ENCODE measurements at places on chromosomes 2 and 18.

GRCh38 chr2:240569998-240570530, 1.8 kb downstream of the RNPEPL1 start:
- DNase-seq: no peak

- no peak for DNase-seq
These were observed 37.2 kb downstream of the ANKRD12 start for GRCh38 chr18:9173770-9174233.

DNA sequence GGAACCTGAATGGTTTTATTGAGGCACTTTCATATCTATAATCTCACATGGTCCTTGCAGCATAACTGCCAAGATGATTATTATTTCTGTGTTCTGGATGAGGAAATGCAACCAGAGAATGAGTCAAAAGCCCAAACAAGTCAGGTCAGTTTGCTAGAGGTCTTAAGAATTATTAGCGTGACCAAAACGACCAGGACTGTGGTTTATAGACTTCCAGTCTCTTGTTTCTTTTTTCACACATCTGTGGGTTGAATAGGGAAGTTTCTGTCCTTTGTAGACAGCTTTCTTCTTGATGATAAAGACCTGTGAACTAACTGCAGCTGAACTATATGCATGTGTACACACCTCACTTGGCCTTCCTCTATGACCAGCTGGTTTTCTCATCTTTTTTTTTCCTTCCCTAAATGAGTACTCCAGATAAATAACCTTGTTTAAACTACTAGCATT, 13.9 kb downstream of the ADAM23 start:
- no peak for DNase-seq

GRCh38 chr2:142755191-142755590, 122.3 kb upstream of the KYNU start:
- DNase-seq: no peak

DNA sequence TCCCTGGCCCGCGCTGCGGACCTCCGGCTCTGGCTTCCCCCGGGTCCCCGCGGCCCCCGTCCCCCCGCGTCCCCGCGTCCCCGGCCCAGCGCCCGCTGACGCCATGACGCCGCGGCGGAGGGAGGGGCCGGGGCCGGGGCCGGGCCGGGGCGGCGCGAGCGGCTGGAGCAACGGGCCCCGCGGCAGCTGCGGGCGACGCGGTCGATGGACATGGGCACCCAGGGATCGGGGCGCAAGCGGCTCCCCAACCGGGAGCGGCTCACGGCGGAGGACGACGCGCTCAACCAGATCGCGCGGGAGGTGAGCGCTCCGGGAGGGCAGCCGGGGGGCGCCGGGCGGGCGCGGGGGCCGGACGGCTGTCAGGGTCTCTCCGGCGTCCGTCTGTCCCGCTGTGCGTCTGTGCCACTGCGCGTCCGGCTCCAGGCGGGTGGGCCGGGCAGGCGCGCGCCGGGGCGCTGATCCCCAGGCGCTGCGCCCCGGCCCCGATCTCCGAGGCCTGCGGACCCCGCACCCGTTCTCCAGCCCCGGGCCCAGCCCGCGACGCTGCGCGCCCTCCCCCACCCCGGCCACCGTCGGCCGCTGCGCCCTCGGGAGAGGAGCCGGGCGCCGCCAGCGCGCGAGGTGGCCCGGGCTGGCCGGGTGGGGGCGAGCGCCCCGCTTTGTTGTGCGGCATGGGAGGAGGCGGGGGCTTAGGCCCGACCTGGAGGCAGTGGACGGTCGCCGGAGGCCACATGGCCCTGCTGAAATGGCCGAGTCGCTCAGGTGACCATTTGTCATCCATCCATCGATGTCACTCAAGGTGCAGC, at the start of gene LRRFIP1:
Gene LRRFIP1 (plus strand): TSS at position 147 of the 806 bp plus-strand sequence. CDS start 58 bp downstream, at position 205.
- no peak for DNase-seq

GRCh38 chr2:10056439-10056838, 13.1 kb downstream of the KLF11 start:
- DNase-seq: no peak

DNA sequence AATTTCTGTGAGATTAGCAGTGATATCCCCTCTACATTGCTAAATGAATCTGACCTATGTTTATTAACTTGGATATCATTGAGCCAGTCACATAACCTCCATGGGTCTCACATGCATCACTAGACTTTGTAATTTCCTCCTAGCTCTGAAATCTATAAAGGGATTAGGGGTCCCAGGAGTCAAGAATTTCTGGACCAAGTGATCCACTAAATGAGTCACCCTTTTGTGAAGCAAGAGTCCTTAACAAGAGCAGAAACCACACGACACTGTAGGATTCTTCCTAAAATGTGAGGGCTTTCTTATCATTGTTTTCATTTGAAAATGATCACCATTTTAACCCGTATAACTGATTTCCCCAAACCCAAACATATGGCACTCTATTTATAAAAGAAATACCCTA, 90.3 kb downstream of the DHRS9 start:
- DNase-seq: no peak

DNA sequence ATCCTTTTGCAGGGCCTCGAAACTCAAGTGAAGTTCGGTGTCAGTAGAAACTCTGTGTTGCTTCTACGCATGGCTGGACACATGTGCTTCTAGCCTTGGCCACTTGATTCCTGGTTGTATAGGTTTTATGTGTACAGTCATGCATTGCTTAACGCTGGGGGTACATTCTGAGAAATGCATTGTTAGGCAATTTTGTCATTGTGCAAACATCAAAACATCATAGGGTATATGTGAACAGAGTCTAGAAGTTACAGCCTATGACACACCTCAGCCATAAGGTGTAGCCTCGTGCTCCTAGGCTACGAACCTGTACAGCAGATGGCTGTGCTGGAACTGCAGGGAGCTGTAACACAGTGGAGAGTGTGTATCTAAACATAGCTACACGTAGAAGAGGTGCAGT, 39.4 kb downstream of the TMEM18 start:
- DNase-seq: no peak

GRCh38 chr2:53964257-53964952, 6.4 kb downstream of the PSME4 start:
- DNase-seq: no peak

DNA sequence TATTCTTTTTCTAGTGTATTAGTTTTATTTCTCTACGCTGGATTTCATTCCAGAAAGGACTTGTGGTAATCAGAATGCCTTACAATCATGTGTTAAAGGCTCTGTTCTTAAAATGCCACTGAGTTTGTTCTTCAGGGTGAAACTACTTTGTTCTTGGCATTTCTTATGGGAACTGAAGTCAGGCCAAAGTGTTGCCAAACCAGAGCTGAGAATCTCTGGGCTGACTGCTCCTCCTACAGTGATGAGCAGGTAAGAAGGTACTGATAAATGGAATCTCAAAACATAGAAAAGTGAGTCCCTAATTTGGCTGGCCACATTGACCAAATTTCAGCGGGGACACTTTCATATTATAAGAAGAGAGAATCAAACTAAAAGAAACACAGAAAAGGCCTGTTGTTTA, 55.1 kb upstream of the ZNF397 start:
- DNase-seq: no peak

DNA sequence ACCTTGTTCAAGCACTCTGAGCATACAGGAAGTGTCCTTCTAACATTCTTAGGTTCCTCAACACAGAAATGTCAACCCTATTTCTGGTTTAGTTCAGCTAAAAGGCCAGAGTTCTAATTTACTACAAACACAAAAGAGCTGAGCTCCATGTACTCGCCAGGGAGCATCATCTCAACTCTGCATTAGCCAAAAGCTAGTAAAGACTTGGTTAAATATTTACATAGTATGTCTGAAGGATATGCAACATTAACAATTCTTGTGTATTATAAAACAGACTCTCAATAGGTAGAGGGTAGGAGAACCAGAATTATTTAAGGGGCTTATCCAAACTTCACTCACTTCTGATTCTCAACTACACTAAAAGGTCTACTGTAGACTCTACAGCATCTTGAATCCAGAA, 154.6 kb downstream of the THADA start:
- no peak for DNase-seq

DNA sequence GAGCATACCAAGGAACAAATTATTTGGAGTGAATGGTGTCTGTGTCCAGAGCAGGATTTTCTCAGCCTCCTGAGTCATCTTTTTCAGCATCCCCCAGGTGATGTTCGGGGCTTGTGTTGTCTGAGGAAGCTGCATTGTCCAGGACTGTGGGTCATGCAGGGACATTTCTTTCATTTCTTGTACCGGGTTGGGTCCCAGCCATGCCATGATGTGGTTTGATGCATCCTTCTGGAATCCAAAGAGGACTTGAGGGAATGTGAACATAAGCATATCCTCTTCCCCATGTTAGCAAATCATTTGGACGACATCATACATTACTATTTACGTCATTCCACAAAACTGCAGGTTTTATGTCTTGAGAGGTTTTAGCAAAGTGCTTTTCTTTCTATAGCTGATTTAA, 797.8 kb downstream of the CCDC85A start:
- no peak for DNase-seq

- peak; percentile 89 for DNase-seq
These were observed 678.5 kb downstream of the ARHGAP15 start for GRCh38 chr2:143807671-143808070.

DNA sequence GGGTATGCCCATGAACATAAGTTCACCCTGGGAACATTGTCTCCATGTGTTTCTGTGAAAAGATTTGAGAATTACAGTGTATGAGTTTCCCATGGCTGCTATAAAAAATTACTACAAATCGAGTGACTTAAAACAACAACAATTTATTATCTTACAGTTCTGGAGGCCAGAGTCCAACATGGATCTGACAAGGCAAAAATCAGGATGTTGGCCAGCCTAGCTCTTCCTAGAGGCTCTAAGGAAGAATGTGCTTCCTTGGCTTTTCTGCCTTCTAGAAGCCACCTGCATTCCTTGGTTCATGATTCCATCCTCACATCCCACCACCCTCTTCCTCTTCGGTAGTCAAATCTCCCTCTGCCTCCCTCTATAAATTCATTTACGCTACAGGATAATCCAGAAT, 38.6 kb downstream of the FAM124B start:
- no peak for DNase-seq
